ENCODE measurements at places on chromosomes 5 and 9.

DNA sequence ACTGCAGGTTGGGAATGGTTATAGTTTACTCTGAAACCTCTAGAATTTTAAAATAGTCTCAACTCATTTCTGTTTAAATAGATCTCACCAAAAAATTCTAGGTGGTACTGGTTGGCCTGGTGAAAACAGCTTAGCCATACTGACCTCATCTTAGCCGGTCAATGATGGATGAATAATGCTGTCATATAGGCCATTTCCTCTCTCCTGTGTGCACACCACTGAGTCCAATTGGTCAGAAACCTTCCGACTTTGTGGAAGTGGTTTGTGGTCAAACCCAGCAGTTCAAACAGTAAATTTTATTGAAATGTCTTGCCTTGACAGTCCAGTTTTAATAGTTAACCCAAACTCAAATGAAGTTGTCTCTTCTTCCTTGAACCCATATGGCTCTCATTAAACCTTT lies 98.6 kb downstream of the GIN1 start:
- no peaks in the 10 kb centered on the region for H3K36me3 ChIP-seq
- no peak overlapping the region for H3K27ac ChIP-seq
- no peak overlapping the region for H3K4me3 ChIP-seq
- H3K4me1 ChIP-seq: no peaks in the 10 kb centered on the region
- no peak for DNase-seq
- no peaks in the 10 kb centered on the region for H3K27me3 ChIP-seq

- H3K27ac ChIP-seq: no peak overlapping the region
- H3K36me3 ChIP-seq: no peaks in the 10 kb centered on the region
- no peaks in the 10 kb centered on the region for H3K4me1 ChIP-seq
- DNase-seq: no peak
- no peak overlapping the region for H3K4me3 ChIP-seq
- H3K27me3 ChIP-seq: peaks cover 43% of the 10 kb centered on the region
These were observed 2.5 kb upstream of the TMEM174 start for GRCh38 chr5:73170522-73170921.

DNA sequence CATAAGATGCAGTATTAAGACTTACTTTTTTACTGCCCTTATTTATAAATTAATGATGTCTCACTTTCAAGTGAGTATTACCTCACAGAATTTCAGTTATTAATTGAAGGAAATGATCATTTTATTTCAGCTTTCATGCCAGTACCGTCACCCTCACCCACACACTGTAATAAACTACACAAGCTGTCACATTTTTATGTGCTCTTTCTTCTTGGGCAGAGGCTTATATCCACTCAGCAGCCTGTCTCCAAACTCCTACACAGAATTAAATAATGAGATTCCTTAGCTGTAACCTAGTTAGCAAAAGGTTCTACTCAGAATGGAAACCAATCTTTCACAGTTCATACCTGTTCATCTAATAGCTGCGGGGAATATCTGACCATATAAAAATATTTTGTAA lies 1915.8 kb upstream of the CDH6 start:
- H3K27ac ChIP-seq: no peak overlapping the region
- H3K4me1 ChIP-seq: no peaks in the 10 kb centered on the region
- H3K27me3 ChIP-seq: no peaks in the 10 kb centered on the region
- DNase-seq: no peak
- no peaks in the 10 kb centered on the region for H3K36me3 ChIP-seq

GRCh38 chr5:60586307-60586901 lies 113.6 kb downstream of the DEPDC1B start:
- no peaks in the 10 kb centered on the region for H3K27me3 ChIP-seq
- no peak overlapping the region for H3K4me3 ChIP-seq
- H3K27ac ChIP-seq: no peak overlapping the region
- DNase-seq: peak; percentile 37

- no peak overlapping the region for H3K27ac ChIP-seq
- no peaks in the 10 kb centered on the region for H3K36me3 ChIP-seq
- H3K4me3 ChIP-seq: no peak overlapping the region
- no peak for DNase-seq
These were observed 151.7 kb upstream of the NMUR2 start for GRCh38 chr5:152556784-152557183.

GRCh38 chr5:146761811-146762210 lies 116.7 kb downstream of the PPP2R2B start:
- H3K27me3 ChIP-seq: no peaks in the 10 kb centered on the region
- no peak overlapping the region for H3K4me3 ChIP-seq
- H3K4me1 ChIP-seq: no peaks in the 10 kb centered on the region
- no peaks in the 10 kb centered on the region for H3K36me3 ChIP-seq
- no peak for DNase-seq

- no peaks in the 10 kb centered on the region for H3K27me3 ChIP-seq
- H3K36me3 ChIP-seq: no peaks in the 10 kb centered on the region
- H3K4me1 ChIP-seq: no peaks in the 10 kb centered on the region
- DNase-seq: no peak
- no peak overlapping the region for H3K27ac ChIP-seq
These were observed 30.1 kb upstream of the IL7R start for GRCh38 chr5:35826554-35826953.

GRCh38 chr5:78308703-78309102 lies 14.2 kb upstream of the AP3B1 start:
- no peak overlapping the region for H3K4me3 ChIP-seq
- H3K36me3 ChIP-seq: no peaks in the 10 kb centered on the region
- no peaks in the 10 kb centered on the region for H3K4me1 ChIP-seq
- H3K27me3 ChIP-seq: no peaks in the 10 kb centered on the region

DNA sequence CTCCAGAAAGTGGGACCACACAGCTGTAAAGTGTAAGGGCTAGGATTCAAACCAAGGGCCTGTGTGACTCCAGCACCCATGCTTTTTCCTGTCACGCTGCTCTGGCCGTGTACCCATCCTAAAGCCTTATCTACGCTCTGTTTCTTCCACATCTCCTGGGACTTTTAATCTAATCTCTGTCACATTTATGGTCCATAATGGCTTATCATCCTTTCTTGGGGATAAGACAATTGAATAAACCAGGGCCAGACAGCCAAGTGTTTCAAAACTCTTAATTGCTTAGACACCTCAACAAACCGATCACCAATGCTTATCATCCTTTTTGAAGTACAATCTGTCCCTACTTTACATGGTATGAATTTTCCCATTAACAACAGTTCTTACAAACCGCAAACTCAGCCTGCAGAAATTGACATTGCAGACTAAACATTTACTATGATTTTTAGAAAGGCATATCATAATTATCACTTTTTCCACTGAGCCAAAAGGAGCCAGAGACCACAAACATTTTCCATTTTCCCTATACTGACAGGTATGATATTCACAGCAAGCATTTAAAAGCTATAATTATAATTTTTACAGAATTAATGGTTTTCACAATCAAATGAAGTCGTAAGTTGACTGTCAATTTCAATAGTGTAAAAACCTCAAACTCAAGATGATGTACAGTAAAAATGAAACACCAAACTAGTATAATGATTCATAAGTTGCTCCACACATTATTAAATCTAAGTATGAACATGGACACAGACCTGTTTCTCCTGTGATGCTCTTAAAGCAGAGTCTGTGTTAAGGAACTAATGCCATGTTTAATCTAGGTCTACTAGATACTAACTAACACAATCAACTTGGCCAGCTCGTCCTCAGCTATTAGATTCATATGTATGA lies 99.5 kb downstream of the FBXW11 start:
- no peak overlapping the region for H3K4me3 ChIP-seq
- H3K27me3 ChIP-seq: no peaks in the 10 kb centered on the region
- no peak for DNase-seq
- H3K36me3 ChIP-seq: no peaks in the 10 kb centered on the region
- H3K27ac ChIP-seq: no peak overlapping the region
- H3K4me1 ChIP-seq: peaks cover 6% of the 10 kb centered on the region

DNA sequence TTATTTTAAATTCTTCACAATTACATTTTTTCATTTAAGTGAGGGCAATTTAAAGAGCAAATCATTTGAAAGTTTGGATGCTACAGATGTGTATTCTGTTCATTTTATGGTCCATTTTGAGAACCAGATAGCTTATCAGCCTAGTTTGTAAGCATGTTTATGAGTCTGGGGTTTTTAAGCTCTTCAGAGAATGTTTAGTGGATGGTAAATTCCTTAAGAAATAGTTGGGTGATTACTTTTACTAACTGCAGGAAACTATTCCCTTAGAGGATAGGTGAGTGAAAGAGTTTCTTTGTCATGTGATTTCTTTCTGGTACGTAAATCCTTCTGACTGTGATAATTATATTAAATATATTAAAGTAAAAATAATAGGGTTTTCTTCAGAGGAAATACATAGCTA lies 17.6 kb downstream of the RASGRF2 start:
- H3K36me3 ChIP-seq: no peaks in the 10 kb centered on the region
- no peak overlapping the region for H3K4me3 ChIP-seq
- DNase-seq: no peak

DNA sequence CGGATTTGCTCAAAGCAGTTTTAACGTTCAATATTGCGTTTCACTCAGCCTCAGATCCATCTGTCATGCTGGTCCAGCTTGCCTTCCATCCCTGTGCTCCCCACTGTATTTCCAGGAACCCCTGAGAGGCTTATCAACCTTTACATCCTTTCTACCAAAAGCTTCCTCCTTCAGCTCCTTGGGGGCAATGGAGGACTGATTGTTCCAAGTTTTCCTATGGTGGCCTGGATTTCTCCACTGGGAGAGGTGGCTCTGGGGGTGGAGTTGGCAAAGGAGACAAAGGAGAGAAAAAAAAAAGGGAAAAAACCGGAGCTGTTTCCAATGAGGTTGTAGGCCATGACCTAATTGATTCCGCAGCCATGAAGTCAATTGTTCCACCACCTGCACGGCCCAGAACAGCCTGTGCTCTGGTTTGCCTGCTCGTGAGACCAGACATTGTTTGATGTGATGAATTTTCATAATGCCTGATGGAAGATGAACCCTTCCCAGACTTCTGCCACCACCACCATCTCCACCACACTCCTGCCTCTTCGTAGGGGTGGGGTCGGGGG lies 54.1 kb downstream of the ABLIM3 start:
- no peaks in the 10 kb centered on the region for H3K27me3 ChIP-seq
- no peak overlapping the region for H3K27ac ChIP-seq
- no peak for DNase-seq
- no peak overlapping the region for H3K4me3 ChIP-seq
- no peaks in the 10 kb centered on the region for H3K36me3 ChIP-seq

GRCh38 chr9:135163023-135163780 lies 75.7 kb downstream of the OLFM1 start:
- no peak overlapping the region for H3K4me3 ChIP-seq
- H3K36me3 ChIP-seq: no peaks in the 10 kb centered on the region
- H3K4me1 ChIP-seq: no peaks in the 10 kb centered on the region
- DNase-seq: no peak

DNA sequence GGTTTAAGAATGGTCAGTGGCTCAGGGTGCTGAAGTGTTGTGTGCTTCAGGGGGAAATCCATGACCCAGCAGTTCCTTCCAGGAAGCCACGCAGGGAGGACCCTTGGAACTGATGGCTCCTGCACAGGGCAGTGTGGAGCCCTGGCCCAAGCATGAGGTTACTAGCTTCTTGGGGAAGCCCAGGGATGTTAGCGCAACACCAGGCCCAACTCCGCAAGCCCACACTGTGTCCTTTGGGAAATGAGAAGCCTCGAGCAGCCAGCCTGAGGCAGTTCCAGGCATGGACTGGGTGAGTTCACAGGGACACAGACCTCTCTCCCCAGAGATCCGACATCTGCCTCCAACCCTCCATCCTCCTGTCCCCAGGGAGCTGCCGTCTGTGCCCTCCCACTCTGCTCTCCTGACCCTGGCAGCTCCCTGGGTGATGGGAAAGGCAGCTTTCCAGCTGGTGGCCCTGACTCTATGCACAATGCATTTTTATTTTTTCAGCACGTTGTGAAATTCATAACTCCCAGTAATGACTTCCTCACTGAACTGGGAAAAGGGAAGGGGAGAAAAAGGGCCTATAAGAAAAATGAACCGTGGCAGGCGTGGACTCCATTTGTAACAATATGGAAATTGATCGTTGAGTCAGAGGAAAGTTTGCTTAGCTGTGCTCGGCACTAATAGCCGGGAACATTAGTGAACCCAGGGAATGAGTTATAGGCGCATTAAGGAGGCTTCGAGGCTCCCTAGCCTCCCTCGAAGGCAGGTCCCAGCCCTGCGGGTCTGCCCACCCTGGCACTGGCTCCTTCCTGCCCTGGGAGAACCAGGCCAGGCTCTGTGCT lies 34.1 kb downstream of the LMX1B start:
- H3K4me3 ChIP-seq: no peak overlapping the region
- H3K36me3 ChIP-seq: no peaks in the 10 kb centered on the region
- no peak overlapping the region for H3K27ac ChIP-seq
- DNase-seq: no peak

GRCh38 chr5:1291611-1292080 lies 3.2 kb downstream of the TERT start:
- H3K4me1 ChIP-seq: no peaks in the 10 kb centered on the region
- no peaks in the 10 kb centered on the region for H3K36me3 ChIP-seq
- no peak overlapping the region for H3K4me3 ChIP-seq
- no peak overlapping the region for H3K27ac ChIP-seq
- no peak for DNase-seq

All from MM.1S (cell line).